GM03348 (cell line): ENCODE measurements at places on chromosomes 12 and 14.

GRCh38 chr12:119020406-119021360 is 39.3 kb downstream of the SRRM4 start:
- no peak for DNase-seq

- no peak for DNase-seq
Observed at GRCh38 chr12:47721431-47721973, 3.8 kb downstream of the ENDOU start.

GRCh38 chr12:57096099-57096572 is 7.2 kb downstream of the NAB2 start:
- no peak for DNase-seq

- DNase-seq: no peak
Observed at GRCh38 chr14:68335312-68335711, 457.6 kb downstream of the ZFP36L1 start.
